Glomerular endothelial cell (primary cell): ENCODE measurements at places on chromosomes 12 and 14. TPM values are rescaled to one million over a fixed set of nuclear protein-coding genes. Genes with fewer than 3 reads are reported as not detected.

- no peak for DNase-seq
Measured at GRCh38 chr12:93740751-93741150, 63.6 kb downstream of the CRADD start.

DNA sequence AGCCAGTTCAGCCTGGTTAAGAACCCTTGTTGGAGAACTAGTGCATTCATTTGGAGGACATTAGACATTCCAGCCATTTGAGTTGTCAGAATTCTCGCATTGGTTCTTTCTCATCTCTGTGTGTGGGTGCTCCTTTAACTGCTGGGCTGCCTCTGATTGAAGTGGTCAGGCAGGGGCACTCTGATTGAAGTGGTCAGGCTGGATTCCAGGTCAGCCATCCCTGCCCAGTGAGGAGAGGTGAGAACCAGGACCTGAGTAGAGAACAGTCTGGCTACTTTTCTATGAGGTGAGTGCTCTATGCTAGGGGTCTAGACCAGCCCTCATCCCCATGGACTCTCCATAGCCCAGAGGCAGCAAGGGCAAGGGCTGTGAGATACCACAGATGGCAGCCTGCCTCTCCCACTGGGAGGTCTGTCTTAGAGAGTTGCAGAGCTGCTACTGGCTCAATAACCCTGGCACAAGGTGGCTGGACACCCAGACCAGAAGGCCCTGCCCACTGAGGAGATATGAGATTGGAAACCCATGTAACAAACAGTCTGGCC is 691.6 kb downstream of the TMTC2 start:
- no peak for DNase-seq

Gene TRIAP1
- 42.4 and 76.2 TPM in 2 replicates for total RNA-seq

Gene NPAS3
- total RNA-seq = 0.34 and 0.93 TPM in 2 replicates

Gene EIF2S1
- total RNA-seq = 108 and 152 TPM in 2 replicates

DNA sequence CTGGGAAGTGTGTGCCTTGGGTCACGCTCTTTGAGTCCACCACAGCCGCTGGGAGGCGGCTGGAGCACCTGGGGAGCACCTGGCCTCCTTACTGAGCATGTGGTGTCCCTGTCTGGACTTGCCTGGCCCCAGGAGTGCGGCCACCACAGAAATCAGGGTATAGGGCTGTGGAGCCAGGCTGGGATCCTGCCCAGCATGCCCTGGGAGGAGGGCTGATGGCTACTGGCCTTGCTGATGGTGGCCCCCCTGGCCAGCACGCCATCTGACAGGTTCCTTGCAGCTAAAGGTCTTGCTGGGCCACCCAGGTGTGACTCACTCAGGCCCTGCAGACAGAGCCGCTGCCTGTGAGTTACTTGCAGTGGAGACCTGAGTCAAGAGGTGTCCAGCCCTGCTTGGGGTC is 6.0 kb downstream of the ULK1 start:
- no peak for DNase-seq

DNA sequence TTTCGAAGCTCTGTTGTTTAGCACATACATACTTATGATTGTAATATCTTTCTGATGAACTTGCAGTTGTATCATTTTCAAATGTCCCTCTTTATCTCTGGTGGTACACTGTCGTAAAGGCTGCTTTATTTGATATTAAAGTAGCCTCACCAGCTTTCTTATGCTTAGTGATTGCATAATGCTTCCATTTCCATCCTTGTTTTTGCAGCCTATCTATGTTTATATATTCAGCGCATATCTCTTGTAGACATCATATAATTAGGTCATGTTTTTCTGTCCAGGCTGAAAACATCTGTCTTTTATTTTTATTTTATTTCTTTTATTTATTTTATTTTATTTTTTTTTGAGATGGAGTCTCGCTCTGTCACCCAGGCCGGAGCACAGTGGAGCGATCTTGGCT is 34.6 kb downstream of the ACAD10 start:
- DNase-seq = no peak

DNA sequence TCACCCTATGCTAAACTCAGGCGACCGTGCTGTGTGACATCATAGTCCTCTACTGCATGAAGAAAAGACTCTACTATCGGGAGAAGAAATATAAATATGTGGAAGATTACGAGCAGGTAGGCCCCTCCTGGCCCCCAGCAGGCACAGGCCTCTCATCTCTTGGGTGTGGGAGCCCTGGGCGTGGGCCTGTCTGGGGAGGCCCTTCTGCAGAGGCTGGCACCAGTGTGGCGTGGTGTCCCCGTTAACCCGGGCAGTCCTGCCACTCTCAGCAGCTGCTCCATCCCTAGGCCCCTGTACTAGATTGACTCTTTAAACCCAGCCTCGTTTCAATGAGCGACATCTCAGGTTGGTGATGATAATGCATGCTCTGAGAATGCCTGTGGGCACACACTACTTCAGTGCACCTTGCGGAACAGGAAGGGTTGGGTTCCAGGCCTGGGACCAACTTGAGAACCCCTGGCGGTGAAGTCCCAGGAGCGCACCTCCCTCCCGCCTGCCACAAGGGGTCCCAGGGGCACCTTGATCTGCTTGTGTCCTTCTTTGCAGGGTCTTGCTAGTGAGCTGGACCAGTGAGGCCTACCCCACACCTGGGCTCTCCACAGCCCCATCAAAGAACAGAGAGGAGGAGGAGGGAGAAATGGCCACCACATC is 23.2 kb downstream of the P2RX4 start:
- no peak for DNase-seq

Gene DTX1
- total RNA-seq = 0.34 and 3.2 TPM in 2 replicates

DNA sequence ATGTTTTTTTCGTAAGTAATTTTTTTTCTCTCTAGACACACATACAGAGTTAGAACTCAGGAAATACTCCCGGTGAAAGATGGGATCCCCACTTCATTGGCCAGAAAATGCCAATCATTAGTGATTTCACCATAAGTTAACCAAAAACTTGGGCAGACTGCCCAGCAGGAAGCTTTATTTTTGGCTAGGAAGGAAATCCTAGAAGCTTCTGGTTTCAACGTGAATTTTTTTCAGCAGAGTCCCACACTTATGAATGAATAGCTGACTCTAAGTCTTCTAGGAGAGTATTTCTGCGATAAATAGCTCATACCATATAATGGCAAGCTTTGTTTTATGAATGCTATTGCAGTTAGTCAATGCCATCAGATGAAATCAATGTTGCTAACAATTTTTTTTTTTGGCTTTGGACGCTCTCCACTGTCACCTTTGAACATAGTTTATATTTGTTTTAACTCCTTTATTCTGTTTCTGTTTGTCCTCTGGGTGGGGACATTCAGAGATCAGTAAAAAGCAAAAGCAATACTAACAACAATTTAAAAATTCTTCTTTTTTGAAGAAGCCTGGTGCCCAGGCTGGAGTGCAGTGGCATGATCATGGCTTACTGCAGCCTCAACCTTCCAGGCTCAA is 9.5 kb downstream of the PPP1CC start:
- no peak for DNase-seq

- DNase-seq = no peak
Measured at GRCh38 chr12:78530100-78530765, 334.3 kb upstream of the SYT1 start.

Gene STAC3
- 0.18 and 0.58 TPM in 2 replicates for total RNA-seq

Gene GNG2
- total RNA-seq = 29.8 and 40.8 TPM in 2 replicates

DNA sequence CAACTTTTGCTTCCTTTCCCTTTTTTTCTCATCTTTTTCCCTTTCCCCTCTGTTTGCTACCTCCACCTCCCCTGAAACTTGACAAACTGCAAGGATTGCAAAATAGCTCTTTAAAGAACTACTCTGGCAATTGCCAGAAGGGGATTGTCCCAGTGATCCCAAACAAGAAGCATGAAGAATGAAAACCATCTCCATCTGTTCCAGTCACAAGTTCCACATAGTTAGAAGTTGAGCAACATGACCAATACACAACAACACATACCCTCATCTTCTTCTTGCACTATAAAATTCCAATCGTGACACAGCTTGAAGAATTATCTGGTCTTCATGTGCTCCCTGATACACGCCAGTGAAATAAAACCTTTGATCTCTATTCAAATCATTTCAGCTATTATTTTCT is 93.7 kb upstream of the USP15 start:
- no peak for DNase-seq

- peak; percentile 3 for DNase-seq
Measured at GRCh38 chr14:57486767-57487379, 6.8 kb downstream of the CCDC198 start.

DNA sequence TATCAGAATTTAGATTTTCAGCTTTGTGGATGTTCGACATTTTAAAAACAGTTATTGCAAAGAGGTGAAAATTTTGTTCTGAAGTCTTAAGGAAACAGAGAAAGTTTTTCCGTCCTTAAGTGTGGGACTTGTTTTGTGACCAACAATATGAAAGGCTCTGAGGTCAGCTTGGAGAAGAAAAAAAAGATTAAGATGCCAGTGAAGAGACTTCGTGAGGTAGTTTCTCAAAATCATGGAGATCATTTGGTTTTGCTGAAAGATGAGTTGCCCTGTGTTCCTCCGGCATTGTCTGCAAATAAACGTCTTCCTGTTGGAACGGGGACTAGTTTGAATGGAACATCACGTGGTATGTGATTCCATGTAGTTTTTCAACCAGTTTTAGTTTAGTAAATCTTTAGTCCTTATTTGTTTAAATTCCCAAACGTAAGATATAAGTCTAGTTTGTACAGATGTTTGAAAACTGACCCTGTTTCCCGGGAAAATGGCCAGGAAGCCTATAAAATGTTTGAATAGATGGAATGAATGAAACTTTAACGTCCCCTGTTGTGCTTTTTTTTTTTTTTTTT is 682 bp downstream of the KIAA0586 start:
- DNase-seq = peak; percentile 54

DNA sequence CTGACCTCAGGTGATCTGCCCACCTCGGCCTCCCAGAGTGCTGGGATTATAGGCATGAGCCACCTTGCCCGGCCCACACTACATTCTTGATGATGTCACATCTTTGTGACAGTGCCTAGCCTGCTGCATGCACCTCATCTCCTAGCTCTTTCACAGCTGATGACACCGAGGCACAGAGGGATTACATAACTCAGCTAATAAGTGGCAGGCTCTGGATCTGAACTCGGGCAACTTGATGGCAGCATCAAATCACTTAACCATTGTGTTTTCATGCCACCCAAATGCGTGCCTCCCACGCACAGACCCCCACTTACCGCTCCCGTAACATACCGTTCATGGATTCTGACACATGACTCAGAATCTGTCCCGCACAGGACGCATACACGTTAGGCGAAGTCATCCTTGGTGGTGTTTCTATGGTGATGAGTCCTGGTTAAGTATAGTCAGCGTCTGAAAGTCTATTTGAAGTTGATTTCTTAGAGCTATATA is 7.4 kb downstream of the TMEM120B start:
- DNase-seq = no peak

Gene RNASE1
- 215 and 387 TPM in 2 replicates for total RNA-seq

DNA sequence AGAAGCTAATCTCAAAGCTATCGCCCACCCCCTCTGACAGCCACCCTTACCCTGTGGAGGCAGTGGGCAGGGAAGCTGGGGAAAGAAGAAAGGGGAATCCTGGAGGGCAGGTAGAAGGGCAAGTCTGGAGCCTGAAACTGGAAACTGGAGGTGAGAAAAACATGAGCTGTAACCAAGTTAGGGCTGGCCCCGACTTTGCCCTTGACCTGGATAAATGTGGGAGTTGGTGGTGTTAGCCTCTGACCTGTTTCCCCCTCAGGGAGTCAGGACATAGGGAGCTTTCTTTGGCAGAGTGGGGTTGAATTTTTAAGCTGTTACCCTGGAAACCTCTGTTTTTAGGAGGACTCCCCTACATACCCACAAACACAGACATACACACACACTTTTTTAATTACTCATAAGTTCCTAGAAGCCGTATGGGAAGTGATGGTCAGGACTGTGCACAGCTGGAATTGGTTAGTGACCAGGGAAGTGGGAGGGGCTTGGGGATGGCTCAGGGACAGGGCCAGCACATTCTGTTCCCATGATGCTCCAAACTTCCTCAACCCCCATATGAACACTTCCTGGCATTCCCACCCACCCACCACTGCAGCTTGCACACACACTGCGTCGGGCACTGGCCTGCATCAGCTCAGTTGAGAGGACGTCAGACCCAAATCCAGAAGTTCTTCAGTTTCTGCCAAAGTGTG is 5.0 kb upstream of the MMP19 start:
- peak; percentile 94 for DNase-seq

Gene BEST3
- 0.06 and 0.82 TPM in 2 replicates for total RNA-seq

GRCh38 chr12:108768591-108769500 is 37.5 kb upstream of the CORO1C start:
- DNase-seq = no peak

Gene ENDOU
- total RNA-seq = not detected in 2 replicates

DNA sequence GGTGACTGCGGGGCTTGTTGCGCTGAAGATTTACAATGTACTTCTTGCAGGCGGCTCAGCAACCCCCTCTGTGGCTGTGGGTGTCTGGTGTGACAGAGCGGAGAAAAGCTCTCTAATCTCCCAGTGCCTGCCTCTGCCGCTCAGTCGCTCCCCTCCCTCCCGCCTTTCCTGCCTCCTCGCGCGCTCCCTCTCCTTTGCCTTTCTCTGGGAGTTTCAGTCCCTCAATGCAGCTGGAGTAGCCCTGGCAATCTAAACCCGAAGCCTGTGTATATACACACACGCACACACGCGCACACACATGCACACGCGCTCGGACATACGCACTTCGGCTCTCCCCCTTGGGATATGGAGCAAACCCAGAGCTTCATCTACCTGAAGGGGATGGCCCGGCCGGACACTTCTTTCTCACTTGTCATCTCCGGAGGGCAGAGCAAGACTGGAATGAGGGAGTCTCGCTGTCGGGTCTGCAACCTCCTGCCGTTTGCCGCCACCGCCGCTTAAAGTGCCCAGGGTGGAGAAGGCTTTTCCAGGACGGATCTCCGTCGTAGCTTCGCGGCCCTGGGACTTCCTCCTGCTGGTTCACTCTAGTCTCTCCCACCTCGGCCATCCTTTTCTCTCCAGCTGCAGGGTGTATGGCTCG is 599 bp upstream of the TRHDE start:
- no peak for DNase-seq

Gene AMDHD1
- total RNA-seq = not detected in 2 replicates

- DNase-seq = no peak
Measured at GRCh38 chr12:103308396-103308795, 187.4 kb downstream of the C12orf42 start.

DNA sequence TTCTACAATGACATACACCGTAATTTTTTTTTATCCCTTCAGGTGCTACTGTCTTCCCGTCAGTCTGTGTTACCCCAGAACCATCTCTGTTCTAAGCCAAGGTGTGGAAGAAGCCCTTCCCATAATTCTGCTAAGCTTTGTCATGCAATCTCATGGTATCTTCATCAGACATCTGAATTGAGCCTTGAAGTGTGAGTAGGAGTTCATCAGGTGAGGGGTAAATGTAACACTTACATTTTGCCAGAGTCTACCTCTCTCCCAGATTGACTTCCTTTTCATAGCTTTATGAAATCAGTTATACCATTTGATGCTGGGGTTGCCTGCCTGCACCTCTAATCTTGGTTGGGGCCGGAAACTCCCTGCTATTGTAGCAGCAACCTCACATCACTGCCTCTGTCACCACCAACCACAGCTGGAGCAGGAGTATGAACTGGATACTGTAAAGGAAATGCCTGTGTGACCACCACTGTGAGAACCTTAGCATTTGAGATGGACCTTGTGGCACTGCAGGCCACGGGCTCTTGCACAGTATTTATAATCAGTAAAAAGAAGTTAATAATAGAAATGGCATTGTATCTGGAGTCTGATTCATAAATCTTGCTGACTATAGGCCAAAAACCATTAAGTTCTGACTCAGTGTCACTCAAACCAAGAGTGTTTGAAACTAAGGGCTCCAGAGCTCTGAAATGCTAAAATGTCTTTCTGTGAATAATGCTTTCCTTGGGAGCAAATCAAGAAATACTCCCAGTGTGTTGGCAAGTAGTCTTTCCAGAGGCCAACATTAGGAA is 58.7 kb upstream of the STK38L start:
- no peak for DNase-seq

GRCh38 chr14:103820382-103820781 is 27.0 kb downstream of the PPP1R13B start:
- DNase-seq = no peak

Gene NINJ2
- total RNA-seq = 2.7 TPM in 1 of 2 replicates, not detected in the other

- no peak for DNase-seq
Measured at GRCh38 chr12:57165741-57166140, 18.3 kb upstream of the LRP1-AS start.
